ENCODE measurements at places on chromosomes 13 and 19.

GRCh38 chr13:67554286-67554685, 324.1 kb upstream of the PCDH9 start:
- no peak for DNase-seq

- DNase-seq = no peak
These were observed 184.0 kb downstream of the KDM4B start for GRCh38 chr19:5152767-5153532.

DNA sequence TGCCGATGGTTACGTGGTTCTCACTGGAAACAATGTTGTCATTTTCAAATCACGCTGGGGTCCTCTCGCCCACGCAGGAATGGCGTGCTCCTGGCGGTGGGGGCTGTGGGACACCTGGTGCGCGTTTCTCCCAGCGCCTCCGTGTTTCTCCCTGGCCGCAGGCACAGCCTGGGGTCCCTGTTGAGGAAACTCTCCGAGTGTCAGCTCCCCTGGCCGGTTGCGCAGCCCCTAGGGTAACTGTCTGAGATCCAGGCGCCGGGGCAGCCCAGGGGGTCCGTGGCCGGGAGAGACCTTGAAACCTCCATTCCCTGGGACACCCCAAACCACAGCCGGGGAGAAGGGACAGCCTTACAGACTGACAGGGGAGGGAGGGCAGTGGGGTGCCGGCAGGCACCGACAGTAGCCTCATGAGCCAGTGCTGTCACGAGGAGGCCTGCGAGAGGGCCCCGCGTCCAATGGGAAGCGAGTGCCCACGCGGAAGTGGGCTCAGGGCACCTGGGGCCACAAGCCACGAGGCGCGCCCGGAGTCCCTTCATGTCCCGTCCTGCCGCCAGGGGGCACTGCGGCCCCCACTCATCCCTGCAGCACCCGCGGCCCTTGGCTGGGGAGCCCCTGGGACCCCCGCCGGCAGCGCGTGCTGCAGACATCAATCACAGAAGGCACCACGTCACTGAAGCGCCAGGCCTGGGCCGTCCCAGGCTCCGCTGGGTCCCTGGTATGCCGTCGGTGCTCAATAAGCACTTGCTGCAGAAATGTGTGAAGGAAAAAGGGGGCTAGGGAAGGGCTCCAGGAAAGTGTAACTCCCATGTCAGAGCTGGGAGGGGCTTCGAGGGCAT, 9.5 kb downstream of the ADAMTSL5 start:
- DNase-seq = peak; percentile 25

DNA sequence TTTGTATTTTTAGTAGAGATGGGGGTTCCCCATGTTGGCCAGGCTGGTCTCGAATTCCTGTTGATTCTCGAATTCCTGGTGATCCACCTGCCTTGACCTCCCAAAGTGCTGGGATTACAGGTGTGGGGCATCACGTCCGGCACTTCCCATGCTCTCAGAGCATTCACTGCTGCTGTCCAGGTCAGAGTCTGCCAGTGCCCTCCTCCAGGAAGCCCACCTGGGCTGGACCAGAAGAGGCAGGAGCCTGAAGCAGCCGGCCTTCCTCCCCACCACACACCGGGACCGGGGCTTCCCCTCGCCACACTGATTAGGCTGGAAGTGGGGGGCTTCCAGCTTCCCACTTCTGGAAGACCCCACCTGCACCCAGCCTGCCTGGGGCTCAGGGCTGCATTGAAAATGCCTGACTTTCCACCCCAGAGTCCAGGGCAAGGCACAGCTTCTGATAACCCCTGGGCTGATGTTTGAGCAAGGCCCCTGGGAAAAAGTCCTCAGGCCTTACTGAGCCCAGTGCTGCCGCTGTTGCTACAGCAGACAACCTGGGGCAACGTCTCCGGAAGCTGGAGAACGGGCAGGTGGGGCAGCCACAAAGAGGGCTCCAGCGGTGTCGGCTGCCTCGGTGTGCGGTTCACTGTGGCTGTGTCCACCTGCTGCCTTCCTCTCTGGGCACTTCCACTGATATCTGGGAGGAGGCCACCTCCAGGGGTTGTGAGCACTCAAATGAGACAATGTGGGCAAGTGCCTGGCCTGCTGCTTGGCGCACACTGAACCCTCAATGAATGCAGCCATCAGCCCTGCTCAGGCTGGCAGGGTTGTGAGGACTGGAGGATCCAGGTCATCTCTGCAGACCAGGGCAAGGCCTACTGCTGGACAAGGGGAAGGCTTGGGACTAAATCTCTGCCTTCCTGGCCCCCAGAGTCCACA, 22.6 kb downstream of the CEBPA start:
- no peak for DNase-seq

All from AG10803 (cell line).